A549 treated with DMSO at 1 μM for 4 hours (cell line): ENCODE measurements at places on chromosomes 12 and 14. TPM values are rescaled to one million over a fixed set of nuclear protein-coding genes. Genes with fewer than 3 reads are reported as not detected.

NTS gene
- total RNA-seq, result 51.1 to 84.8 TPM (median 78.2 TPM) in 5 replicates

IL31 gene
- total RNA-seq, result not detected in 5 replicates

LGR5 gene
- not detected in 5 replicates for total RNA-seq

RTL1 gene
- 0.33 to 0.38 TPM (median 0.35 TPM) in 5 replicates for total RNA-seq

RBM23 gene
- 63.1 to 66.7 TPM (median 65.4 TPM) in 5 replicates for total RNA-seq

ANO2 gene
- 0.11 TPM in 1 of 5 replicates, not detected in the others for total RNA-seq

VASH1 gene
- total RNA-seq, result 3.8 to 5.0 TPM (median 4.0 TPM) in 5 replicates

HAL gene
- 0.10 to 0.37 TPM (median 0.19 TPM) in 5 replicates for total RNA-seq

HOXC4 gene
- total RNA-seq, result 2.7 to 4.7 TPM (median 3.9 TPM) in 5 replicates

KCNC2 gene
- not detected in 5 replicates for total RNA-seq

PYM1 gene
- total RNA-seq, result 34.7 to 42.9 TPM (median 36.3 TPM) in 5 replicates

NAV3 gene
- 15.7 to 22.9 TPM (median 22.3 TPM) in 5 replicates for total RNA-seq

KRT6A gene
- 0.18 to 0.52 TPM (median 0.24 TPM) in 5 replicates for total RNA-seq

SLC6A15 gene
- total RNA-seq, result 2.4 to 5.3 TPM (median 3.5 TPM) in 5 replicates

CMA1 gene
- not detected in 5 replicates for total RNA-seq

LRRC10 gene
- not detected in 5 replicates for total RNA-seq

TNS2 gene
- 9.8 to 16.6 TPM (median 11.8 TPM) in 5 replicates for total RNA-seq

MMP19 gene
- 0.06 to 0.24 TPM (median 0.13 TPM) in 5 replicates for total RNA-seq

KLRC1 gene
- total RNA-seq, result not detected in 5 replicates

OGFOD2 gene
- total RNA-seq, result 10.1 to 18.5 TPM (median 17.4 TPM) in 5 replicates

TMEM229B gene
- 0.14 to 0.24 TPM (median 0.20 TPM) in 5 replicates for total RNA-seq

CLEC2A gene
- not detected in 5 replicates for total RNA-seq

PIANP gene
- 0.58 to 1.6 TPM (median 0.96 TPM) in 5 replicates for total RNA-seq

RHEBL1 gene
- total RNA-seq, result 3.9 to 6.4 TPM (median 5.7 TPM) in 5 replicates

IL23A gene
- 0.32 to 0.84 TPM (median 0.50 TPM) in 5 replicates for total RNA-seq

KCNJ8 gene
- 0.25 to 0.59 TPM (median 0.47 TPM) in 5 replicates for total RNA-seq

CDCA3 gene
- total RNA-seq, result 76.1 to 88.0 TPM (median 79.3 TPM) in 5 replicates

POTEM gene
- not detected in 5 replicates for total RNA-seq

FAM181A gene
- not detected in 5 replicates for total RNA-seq

MRPL51 gene
- total RNA-seq, result 295 to 330 TPM (median 316 TPM) in 5 replicates

PRPH gene
- 0.52 to 1.2 TPM (median 0.83 TPM) in 5 replicates for total RNA-seq

LRTM2 gene
- total RNA-seq, result 0.08 to 0.18 TPM in 2 of 5 replicates, not detected in the others

HOXC13 gene
- 5.4 to 10.5 TPM (median 9.0 TPM) in 5 replicates for total RNA-seq

TSPAN19 gene
- not detected in 5 replicates for total RNA-seq

GARIN6 gene
- not detected in 5 replicates for total RNA-seq

KLRD1 gene
- not detected in 5 replicates for total RNA-seq

LRRC43 gene
- total RNA-seq, result 0.10 to 0.18 TPM (median 0.15 TPM) in 3 of 5 replicates, not detected in the others

ADCY4 gene
- not detected in 5 replicates for total RNA-seq

PLEKHG7 gene
- 0.02 to 0.16 TPM in 2 of 5 replicates, not detected in the others for total RNA-seq

MIP gene
- total RNA-seq, result 0.15 to 0.30 TPM in 2 of 5 replicates, not detected in the others

TMEM30B gene
- 0.12 to 0.26 TPM (median 0.20 TPM) in 5 replicates for total RNA-seq

P2RX2 gene
- total RNA-seq, result not detected in 5 replicates

LTBP2 gene
- total RNA-seq, result 10.9 to 15.9 TPM (median 12.1 TPM) in 5 replicates

SLCO1A2 gene
- 0.08 to 0.09 TPM in 2 of 5 replicates, not detected in the others for total RNA-seq

SCN8A gene
- total RNA-seq, result 1.4 to 2.5 TPM (median 2.1 TPM) in 5 replicates

INF2 gene
- total RNA-seq, result 83.3 to 149 TPM (median 135 TPM) in 5 replicates

ARG2 gene
- total RNA-seq, result 1.4 to 2.0 TPM (median 1.6 TPM) in 5 replicates

DEGS2 gene
- 0.99 to 2.4 TPM (median 1.5 TPM) in 5 replicates for total RNA-seq

TRAFD1 gene
- 19.3 to 20.8 TPM (median 20.5 TPM) in 5 replicates for total RNA-seq

SLC38A2 gene
- 87.4 to 142 TPM (median 122 TPM) in 5 replicates for total RNA-seq

ORMDL2 gene
- total RNA-seq, result 78.2 to 99.4 TPM (median 92.8 TPM) in 5 replicates

CCDC38 gene
- total RNA-seq, result 0.09 to 0.24 TPM (median 0.19 TPM) in 4 of 5 replicates, not detected in the other
